Upper lobe of left lung (tissue), 6 donors: ENCODE measurements at places on chromosomes 12 and 14. TPM values are rescaled to one million over a fixed set of nuclear protein-coding genes. Genes with fewer than 3 reads are reported as not detected.

DNA sequence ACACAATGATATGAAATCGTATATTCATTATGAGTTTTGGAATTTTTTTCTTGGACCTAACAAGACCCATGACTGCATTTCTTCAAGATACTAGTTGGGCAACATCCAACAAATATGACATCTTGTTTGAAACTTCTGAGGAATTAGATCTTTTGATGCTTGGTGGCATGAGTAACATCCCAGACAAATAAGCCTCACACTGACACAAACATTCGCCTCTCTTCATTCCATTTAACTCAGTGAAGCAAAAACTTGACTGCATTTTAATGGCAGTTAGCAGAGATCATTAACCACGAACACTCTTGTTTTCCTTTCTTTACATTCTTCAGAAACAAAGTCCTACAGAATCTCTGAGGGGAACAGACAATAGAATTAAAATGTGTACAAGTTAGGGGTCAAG, 758.3 kb downstream of the C12orf50 start:
- no peak overlapping the region for H3K27ac ChIP-seq
- H3K27me3 ChIP-seq: no peaks in the 10 kb centered on the region
- H3K4me1 ChIP-seq: no peaks in the 10 kb centered on the region

GRCh38 chr14:101865288-101865687, 99.1 kb upstream of the DYNC1H1 start:
- DNase-seq: no peak
- H3K27me3 ChIP-seq: no peaks in the 10 kb centered on the region
- peaks cover 6% of the 10 kb centered on the region for H3K36me3 ChIP-seq
- H3K27ac ChIP-seq: no peak overlapping the region

DNA sequence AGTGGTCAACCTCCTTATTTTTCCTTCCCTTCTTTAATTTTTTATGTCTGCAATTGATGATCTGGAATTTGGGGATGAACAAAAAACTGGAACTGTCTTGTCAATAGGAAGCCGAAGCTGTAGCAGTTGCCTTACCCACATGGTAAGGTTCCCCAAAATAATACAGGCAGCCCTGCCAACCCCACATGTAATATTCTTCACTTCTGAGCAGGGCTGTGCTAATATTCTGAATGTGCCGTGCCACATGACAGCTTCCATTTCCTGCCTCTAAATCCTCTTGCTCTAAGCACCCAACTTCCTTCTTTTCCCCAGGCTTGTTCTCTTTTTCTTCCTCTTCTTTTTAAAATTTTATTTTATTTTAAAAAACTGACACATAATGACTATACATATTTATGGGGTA, 39.6 kb downstream of the GPATCH2L start:
- no peaks in the 10 kb centered on the region for H3K27me3 ChIP-seq
- no peak overlapping the region for H3K4me3 ChIP-seq
- H3K4me1 ChIP-seq: peaks cover 5% of the 10 kb centered on the region
- DNase-seq: no peak

DNA sequence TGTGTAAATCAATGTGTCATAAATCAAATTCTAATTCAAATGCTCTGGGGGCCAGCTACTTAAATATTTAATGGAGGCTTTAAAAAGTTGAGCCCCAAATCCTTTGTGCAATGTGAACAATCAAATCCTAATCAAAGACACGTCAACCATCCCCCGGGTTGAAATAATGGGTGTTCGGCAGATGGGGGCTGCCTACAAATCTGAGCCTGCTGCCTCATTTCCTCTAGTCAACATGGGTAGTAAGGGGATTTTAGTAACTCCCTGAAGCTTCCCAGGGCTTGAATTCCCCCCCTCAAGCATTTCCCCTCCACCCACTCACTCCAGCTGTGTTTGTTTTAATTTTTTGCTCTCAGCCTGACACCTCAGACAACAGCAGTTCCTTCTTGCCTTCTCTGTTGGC, 37.8 kb downstream of the SRRM4 start:
- H3K27me3 ChIP-seq: no peaks in the 10 kb centered on the region
- H3K4me1 ChIP-seq: no peaks in the 10 kb centered on the region
- H3K27ac ChIP-seq: no peak overlapping the region
- no peaks in the 10 kb centered on the region for H3K36me3 ChIP-seq

DNA sequence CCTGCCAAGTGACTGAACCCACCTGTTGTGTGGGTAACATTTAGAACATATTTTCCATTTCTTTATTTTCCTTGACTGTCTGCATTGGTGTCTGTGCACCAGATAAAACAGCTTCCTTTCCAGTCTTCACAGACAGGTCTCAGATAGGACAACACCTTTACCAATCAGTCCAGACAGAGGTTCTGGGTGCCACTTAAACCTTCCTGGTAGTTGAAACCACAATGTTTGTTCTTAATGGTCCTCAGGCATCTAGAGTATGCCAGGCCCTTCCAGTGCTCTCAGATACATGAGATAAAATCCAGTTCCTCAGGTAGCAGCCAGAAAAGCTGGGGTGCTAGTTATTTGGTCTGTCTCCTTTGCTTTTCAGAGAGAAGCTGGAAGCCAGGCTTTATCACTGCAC, 7.0 kb upstream of the CLEC2D start:
- H3K27ac ChIP-seq: no peak overlapping the region
- no peak overlapping the region for H3K4me3 ChIP-seq
- no peaks in the 10 kb centered on the region for H3K36me3 ChIP-seq
- no peak for DNase-seq
- peaks cover 8% of the 10 kb centered on the region for H3K4me1 ChIP-seq

- H3K27me3 ChIP-seq: no peaks in the 10 kb centered on the region
- H3K4me1 ChIP-seq: no peaks in the 10 kb centered on the region
- DNase-seq: no peak
- no peak overlapping the region for H3K4me3 ChIP-seq
- no peak overlapping the region for H3K27ac ChIP-seq
These were observed 5.7 kb downstream of the CACNA2D4 start for GRCh38 chr12:1912580-1913376.

DNA sequence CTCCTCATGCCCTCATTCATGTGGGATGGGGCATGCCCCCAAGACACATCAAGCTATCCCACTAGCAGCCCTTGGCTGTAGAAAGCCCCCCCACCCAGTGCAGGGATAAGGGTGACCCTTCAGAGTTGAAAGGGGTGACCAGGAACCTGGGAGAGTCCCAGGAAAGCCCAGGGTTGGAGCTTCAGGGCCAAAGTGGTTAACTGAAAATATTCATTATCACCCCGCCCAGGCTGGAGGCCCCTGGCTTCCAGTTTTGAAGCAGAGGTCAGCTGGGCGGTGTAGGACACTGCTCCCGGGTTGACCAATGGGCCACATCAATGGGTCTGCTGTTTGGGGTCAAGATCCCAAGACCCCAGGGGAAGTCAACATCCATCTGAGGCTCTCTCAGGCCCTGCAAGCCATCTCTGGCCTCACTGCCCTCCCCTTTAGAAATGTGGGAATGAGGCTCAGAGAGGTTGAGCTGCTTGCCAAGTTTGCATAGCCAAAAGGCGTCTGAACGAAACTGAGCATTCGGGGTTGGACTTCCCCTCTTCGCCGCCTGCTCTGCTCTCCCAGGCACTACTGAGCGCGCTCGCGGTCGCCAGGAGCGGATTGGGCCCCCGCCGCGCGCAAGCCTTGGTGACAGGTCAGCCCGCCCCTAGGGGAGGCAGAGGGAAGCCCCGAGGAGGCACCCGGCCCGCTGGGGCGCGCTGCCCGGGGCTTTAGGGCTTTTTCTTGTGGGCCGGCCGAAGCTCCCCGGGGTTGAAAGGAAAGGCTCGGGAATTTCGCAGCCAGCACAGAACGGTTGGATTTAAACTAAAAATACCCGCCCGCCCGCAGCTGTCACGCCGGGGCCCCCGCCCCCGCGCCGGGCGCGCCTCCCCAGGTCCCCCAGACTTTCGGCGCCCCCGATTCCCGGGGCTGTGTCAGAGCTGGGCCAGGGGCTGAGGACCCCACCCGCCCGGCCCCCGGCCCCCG, 576 bp downstream of the SYNE3 start:
- H3K27ac ChIP-seq: peak overlapping the region; percentile 93
- peaks cover 65% of the 10 kb centered on the region for H3K4me1 ChIP-seq
- no peaks in the 10 kb centered on the region for H3K36me3 ChIP-seq

GRCh38 chr14:29102996-29103395, 336.4 kb downstream of the FOXG1 start:
- DNase-seq: no peak
- H3K27ac ChIP-seq: no peak overlapping the region

DNA sequence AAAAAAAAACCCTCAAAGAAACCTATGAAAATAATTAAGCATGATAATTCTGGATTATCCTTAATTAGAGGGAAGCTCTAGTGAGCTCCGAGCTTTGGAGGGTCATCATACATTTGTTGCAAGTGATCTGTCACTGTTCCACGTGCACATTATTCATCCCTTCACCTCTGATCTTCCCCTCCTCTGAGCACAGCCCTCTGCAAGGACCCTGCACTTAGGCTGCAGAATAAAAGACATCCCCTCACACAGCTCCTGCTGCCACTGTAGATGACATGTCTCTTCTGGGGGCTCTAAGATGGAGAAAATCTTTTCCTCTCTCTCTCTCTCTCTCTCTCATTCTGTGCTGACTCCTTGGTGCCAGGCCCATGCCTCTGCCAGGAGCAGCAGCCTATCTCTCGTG, 300.4 kb downstream of the EGLN3 start:
- H3K4me3 ChIP-seq: no peak overlapping the region
- H3K4me1 ChIP-seq: no peaks in the 10 kb centered on the region
- H3K27ac ChIP-seq: no peak overlapping the region

DNA sequence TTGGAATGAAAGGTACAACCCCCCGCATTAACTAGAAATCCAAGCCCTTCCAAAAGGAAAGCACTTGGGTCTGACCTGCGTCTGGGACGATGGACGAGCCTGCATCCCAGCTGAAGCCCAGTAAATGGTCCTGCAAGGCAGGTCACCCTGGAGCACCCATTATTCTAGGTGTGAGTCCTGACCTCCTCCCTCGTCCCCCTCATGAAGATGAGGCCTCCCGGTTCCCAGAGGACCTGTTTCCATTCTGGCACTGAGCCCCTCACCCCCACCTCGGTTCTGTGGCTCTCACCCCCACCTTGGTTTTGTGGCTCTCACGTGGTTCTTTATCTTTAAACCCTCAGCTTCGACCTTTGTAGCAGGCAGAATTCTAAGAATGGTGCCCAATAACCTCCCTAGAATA, 7.3 kb downstream of the IFI27 start:
- DNase-seq: peak; percentile 6
- H3K4me1 ChIP-seq: peaks cover 13% of the 10 kb centered on the region
- no peak overlapping the region for H3K27ac ChIP-seq

DNA sequence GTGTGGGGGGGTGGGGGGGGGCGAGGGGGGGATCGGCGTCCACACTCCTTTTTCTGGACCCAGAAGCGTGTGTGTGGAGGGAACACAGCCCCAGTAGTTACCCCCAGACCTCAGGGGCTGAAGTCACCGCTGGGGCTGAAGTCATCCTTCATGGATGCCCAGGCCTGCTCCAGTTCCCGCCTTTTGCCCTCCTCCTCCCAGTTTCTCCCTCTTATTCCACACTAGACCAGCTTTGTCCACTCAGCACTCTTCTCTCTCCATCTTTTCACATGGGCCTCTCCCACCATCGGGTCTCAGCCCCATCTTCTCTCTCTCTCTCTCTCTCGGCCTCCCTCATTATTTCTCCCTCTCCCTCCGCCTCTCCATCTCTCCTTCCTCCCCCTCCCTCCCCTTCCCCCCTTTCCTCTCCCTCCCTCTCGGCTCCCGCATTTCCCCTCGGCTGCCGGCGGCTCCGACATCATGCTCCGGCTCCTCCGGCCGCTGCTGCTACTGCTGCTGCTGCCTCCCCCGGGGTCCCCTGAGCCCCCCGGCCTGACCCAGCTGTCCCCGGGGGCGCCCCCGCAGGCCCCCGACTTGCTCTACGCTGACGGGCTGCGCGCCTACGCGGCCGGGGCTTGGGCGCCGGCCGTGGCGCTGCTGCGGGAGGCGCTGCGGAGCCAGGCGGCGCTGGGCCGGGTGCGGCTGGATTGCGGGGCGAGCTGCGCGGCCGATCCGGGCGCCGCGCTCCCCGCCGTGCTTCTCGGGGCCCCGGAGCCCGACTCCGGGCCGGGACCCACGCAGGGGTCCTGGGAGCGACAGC, at the start of gene P3H3:
P3H3 (plus strand) TSS at position 426 of the 799 bp plus-strand sequence; CDS start at position 460, 34 bp downstream.
- DNase-seq: peak; percentile 91
- no peaks in the 10 kb centered on the region for H3K36me3 ChIP-seq
- peaks cover 34% of the 10 kb centered on the region for H3K4me1 ChIP-seq
- peaks cover 23% of the 10 kb centered on the region for H3K27me3 ChIP-seq
- peak within 1 kb of the TSS; percentile 46 for H3K27ac ChIP-seq

DNA sequence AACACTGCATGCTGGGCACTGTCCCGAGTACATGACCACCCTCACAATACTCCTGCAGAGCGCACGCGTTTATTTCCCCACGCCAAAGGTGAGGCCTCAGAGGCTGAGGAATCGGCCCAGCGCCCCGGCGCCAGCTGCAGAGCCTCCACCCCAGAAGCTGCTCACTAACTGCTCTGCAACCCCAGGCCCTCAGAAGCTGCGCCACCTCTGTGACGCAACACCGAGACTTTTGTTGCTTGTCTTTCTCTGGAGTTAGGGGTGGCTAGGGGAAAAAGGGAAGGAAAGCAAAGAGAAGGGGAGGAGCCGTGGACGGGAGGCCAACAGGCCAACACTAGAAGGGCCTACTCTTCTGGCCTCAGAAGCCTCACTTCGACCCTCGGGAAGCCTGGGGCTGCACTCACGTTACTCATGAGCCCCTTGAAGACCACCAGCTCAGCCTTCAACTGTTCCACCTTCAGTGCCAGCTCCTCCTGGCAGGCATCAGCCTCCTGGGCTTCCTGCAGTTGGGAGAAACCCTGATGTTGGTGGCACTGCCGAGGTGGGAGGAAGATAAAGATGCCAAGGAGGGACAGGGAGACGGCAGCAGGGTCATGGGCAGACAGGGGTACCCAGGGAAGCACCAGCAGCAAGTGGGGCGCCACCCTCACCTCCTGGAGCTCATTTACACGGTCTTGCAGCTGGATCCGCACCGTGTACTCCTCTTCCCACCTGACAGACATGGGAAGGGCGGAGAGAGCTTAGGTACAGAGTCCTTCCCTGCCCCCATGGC, 5.4 kb downstream of the IFFO1 start:
- peaks cover 56% of the 10 kb centered on the region for H3K4me1 ChIP-seq
- peak overlapping the region; percentile 83 for H3K27ac ChIP-seq
- H3K27me3 ChIP-seq: no peaks in the 10 kb centered on the region
- peak; percentile 81 for DNase-seq
- peaks cover 32% of the 10 kb centered on the region for H3K36me3 ChIP-seq

- peak; percentile 77 for DNase-seq
- H3K4me1 ChIP-seq: peaks cover 33% of the 10 kb centered on the region
- peak overlapping the region; percentile 98 for H3K4me3 ChIP-seq
- H3K27ac ChIP-seq: peak overlapping the region; percentile 77
- no peaks in the 10 kb centered on the region for H3K27me3 ChIP-seq
These were observed 1.2 kb upstream of the RAN start for GRCh38 chr12:130870442-130871285.

GRCh38 chr12:33587784-33588712, 148.4 kb upstream of the SYT10 start:
- H3K27me3 ChIP-seq: no peaks in the 10 kb centered on the region
- no peak for DNase-seq
- no peaks in the 10 kb centered on the region for H3K4me1 ChIP-seq
- no peaks in the 10 kb centered on the region for H3K36me3 ChIP-seq
- no peak overlapping the region for H3K4me3 ChIP-seq
- H3K27ac ChIP-seq: no peak overlapping the region

GRCh38 chr12:42686514-42687172, 97.1 kb upstream of the PRICKLE1 start:
- H3K36me3 ChIP-seq: no peaks in the 10 kb centered on the region
- H3K4me3 ChIP-seq: no peak overlapping the region

- H3K4me1 ChIP-seq: peaks cover 15% of the 10 kb centered on the region
- DNase-seq: no peak
These were observed 3.5 kb downstream of the SLC7A7 start for GRCh38 chr14:22811722-22812121.

Gene NEUROD4
- not detected for total RNA-seq

Gene LRRK2
- 232 TPM for total RNA-seq

Gene KLC1
- 175 TPM for total RNA-seq

Gene ATF7IP
- total RNA-seq: 65.5 TPM

Gene CCDC196
- total RNA-seq: not detected
